Renal cortical epithelial cell (primary cell): ENCODE measurements at places on chromosomes 2 and 18.

DNA sequence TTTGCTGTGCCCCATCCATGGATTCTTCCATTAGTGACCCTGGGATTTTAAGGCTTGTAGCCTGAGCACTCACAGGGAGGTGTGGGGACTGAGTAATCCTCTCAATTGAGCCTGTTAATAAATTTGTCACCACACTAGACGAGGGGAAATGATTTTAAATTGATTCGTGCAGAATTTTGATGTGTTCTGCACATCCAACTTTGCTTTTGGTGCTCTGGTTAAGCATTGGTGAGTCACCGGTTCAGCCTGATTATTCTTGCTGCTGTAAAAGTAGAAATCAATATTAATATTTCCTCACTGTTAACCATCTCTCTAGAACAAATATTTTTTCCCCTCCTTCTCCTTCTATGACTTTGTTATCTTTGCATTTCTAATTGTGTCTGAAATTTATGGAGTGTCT is 482.0 kb downstream of the TSN start:
- DNase-seq, result peak; percentile 38

GRCh38 chr2:2591542-2591940 is 260.5 kb upstream of the MYT1L start:
- DNase-seq, result no peak

GRCh38 chr2:219489315-219489714 is 9.4 kb upstream of the GMPPA start:
- DNase-seq, result no peak

- peak; percentile 15 for DNase-seq
These were observed 136.7 kb downstream of the SH3BP4 start for GRCh38 chr2:235088496-235088921.

DNA sequence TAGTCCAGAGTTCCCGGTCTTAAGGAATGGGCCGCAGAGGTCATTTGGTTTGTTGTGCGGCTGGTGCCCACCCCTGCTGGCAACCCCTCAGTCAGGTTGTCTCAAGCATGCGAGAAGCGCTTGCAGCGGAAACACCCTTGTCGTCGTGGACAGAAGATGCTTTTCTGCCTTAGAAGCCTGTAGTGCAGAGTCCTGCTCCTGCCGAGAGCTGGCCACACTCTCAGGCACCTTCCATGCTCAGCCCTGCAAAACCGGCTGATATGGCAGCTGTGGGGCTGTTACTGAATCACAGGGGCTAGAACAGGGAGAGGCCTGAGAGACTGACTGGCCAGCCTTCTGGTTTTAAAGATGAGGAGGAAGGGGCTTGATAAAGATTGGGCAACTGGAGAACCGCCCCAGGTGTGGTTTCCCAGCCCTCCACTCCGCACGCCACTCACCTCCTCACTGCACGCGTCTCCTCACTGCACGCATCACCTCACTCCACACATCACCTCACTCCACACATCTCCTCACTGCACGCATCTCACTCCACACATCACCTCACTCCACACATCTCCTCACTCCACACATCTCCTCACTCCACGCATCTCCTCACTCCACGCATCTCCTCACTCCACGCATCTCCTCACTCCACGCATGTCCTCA is 103.6 kb downstream of the USP40 start:
- no peak for DNase-seq

DNA sequence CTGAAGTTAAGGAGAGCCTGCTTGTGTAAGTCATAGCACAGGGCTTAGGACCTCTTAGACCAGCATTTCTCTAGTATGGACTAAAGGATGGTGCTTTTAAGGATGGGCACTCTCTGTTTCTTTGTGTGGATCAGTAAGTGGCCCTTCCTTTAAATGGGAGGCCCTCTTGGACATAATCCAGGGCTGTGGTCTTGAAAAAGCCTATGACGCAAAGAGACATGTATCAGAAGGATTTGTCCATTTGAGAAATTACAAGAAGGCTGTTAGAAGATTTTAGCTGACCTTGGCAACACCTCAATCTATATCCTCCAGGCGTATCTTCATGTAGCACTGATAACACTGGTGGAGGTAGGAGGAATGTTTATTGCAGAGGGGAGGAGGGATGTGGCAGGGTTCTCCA is 79.2 kb downstream of the PRPF40A start:
- no peak for DNase-seq

DNA sequence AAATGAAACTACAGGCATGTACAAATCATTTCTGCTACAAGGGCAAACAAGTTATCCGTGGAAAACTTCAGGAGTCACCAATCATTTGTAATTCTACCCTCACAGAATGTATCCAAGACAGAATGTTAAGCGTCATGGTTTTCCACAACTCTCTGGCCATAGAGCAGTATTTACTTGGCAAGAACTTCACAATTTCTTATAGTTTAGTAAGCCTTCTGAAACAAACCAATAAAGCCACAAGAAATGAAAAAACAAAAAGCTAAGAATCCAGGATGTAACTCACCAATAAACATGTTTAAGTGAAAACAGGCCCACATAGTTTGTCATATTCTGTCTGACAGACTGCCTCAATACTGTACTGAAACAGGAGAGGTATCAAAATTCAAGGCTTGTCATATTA is 70.3 kb downstream of the LNPK start:
- no peak for DNase-seq

GRCh38 chr18:24560511-24560981 is 100.1 kb downstream of the HRH4 start:
- DNase-seq, result peak; percentile 90

DNA sequence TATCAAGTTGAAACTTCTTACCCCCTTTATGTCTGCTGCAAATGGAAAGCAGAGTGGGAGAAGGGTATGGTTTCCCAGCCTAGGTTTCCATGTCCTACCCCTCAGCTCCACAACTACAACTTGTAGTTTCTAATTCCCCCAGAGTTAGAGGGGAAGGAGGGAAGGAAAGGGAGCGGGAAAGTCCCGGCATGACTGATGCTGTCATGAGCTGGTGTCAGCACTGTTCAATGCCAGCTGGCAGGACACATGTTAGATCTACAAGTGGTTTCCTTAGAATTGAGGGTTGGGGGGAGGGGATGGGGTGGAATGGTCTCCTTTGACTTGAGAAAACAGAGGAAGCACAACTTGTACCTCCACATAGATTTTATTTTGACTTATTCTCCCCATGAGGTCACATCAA is 194.0 kb downstream of the MBD2 start:
- no peak for DNase-seq

DNA sequence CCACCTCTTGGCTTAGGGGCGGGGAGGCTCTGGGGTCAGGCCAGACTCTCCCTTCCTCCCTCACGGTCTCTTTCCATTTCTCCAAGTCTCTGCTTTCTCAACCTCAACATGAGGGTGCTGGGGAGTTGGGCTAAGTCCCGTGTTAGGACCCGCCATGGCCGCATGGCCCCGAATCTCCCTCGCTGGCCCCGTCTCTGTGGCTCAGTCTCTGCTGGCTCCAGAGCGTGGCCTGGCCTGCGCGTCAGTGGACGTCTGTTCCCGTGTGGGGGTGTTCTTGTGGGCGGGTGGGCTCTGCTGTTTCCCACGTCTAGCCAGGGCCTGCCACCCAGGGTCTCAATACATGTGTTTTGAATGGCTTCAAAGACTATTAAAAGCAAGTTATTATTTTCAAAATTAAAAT is 12.4 kb downstream of the ALLC start:
- DNase-seq, result no peak

DNA sequence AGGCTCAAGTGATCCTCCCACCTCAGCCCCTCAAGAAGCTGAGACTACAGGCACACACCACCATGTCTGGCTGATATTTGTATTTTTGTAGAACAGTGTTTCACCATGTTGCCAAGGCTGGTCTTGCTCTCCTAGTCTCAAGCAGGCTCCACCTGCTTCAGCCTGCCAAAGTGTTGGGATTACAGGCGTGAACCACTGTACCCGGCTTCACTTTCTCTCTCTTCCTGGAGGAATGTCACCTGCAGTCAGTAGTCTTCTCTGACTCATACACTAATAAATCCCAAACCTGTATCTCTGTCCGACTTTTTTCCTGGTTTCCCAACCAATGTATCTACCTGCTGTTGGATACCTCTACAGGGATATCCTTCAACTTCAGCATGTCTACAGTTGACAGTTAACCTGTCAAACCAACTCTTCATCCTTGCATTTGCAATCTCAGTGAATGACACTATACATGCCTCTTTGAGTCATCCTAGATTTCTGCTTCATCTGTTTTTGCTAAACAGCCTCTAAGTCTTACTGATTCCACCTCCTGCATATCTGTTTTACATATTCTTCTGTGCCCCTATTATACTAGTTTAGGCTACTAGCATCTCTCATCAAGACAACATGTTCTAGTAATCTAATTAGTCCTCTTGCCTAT is 54.5 kb downstream of the RBBP8 start:
- no peak for DNase-seq

- no peak for DNase-seq
These were observed 183.3 kb downstream of the UBE2E3 start for GRCh38 chr2:181163691-181164090.

GRCh38 chr2:186726938-186727337 is 33.1 kb downstream of the FAM171B start:
- peak; percentile 19 for DNase-seq

DNA sequence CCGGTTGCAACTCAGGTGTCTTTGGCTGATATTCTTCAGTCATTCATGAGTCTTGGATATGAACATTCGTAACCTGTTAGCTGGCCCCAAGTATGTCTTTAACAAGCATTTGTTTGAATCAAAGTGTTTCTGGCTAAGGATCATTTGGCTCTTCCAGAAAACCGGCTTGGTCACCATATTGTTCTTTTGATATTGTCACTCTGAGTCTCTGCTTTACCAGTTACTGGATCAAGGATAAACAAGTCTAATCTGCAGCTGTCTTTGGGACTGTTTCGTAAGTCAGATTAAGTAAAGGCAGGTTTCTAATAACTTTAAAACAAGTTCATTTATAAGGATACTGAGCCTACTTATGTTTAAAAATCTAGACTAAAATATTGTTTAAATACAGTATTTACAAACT is 49.1 kb downstream of the KDM3A start:
- no peak for DNase-seq

DNA sequence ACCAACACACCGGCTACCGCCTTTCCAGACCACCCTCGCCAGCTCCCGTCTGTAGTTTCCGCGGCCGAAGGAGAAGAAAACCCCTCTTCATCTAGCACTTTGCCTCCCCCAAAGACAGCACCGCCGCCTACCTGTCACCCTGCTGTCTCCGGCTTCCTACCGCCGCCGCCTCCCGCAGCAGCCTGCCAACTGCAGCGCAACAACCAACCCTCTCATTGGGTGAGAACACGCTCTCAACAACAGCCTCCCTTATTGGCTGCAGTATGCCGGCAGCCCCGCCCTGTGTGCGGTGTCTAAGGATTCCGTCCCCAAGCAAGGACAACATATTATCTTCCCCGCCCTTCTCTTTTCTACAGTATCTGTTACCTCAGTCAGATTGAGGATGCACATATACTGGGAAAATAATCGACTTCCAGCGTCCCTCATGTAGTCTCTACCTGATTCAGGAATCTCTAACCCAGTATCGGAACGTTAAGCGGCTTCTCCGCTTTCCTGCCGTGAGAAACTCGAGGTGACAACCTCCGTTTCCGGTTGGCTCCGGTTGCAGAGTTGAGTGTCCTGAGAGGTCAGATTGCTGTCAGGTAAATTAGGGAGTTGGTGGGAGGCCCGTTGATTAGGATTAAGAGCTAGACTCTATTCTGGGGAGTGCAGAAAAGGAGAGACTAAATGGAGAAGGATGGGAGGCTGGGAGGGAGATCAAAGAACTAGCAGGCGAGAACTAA is at the start of the genes HYCC2 and NDUFB3:
HYCC2 (minus strand) TSS at position 193 of the 722 bp plus-strand sequence. CDS start 47,662 bp downstream, outside the sequence.
NDUFB3 (plus strand) TSS at position 523 of the 722 bp plus-strand sequence. CDS start 6,882 bp downstream, outside the sequence.
- DNase-seq, result peak; percentile 87

DNA sequence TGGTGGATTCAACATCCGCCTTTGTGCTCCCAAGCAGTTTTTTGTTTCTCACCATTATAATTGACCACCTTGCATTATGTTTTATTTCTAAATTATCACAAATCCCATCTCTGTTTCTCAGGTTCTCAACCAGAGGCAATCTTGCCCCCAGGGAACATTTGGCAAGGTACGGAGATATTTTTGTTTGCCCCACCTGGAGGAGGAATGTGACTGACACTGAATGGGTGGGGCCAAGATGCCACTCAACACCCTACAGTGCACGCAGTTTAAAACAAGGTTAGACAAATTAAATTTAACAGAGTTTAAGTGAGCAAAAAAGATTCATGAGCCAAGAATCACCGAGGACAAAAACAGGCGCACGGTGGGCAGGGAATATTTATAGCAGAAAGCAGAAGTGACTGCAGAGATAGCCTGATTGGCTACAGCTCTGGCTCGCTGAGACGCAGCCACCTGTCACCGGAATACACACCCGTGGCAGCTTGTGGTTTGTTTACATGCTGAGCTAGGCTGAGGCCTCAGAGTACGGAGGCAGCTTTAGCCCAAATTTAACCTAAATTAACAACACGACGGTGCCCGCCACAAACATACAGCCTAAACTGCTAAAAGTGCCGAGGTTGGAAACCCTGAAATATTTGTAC is 150.0 kb upstream of the ALKAL2 start:
- DNase-seq, result no peak

DNA sequence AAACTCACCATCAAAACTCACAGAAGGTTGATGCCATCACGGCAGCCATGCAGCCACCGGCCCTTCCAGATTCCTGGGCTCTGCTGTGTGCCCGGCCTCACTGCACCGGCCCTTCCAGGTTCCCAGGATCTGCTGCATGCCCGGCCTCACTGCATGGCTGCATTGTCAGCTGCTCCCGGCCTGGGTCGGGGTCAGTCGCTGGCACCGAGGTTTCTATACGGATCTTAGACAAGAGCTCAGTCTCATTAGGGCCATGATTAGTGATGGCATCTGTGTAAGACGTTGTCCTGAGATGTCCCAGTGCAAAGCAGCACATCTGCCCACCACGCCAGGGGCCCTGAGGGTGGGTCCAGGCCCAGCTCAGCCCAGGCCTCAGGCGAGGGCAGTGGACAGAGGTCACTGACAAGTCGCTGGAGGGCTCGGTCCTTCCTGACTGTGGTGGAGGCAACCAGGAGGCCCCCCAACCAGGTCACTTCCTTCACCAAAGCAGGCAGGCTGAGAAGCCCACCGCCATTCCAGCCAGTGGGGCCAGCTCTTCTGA is 29.4 kb downstream of the TMEM18 start:
- no peak for DNase-seq

DNA sequence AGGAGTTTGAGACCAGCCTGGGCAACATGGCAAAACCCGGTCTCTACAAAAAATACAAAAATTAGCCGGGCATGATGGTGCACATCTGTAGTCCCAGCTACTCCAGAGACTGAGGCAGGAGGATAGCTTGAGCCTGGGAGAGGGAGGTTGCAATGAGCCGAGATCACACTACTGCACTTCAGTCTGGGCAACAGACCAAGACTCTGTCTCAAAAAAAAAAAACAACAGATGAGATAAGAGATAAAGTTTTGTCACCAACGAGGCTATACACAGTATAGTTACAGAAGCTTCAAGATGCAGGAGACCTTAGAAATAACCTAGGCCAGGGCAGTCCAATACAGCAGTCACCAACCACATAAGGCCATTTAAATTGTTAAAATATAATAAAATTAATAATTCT is 9.4 kb downstream of the FAM124B start:
- DNase-seq, result no peak
